Right renal pelvis (tissue), 4 donors: ENCODE measurements at places on chromosomes 7 and 10.

DNA sequence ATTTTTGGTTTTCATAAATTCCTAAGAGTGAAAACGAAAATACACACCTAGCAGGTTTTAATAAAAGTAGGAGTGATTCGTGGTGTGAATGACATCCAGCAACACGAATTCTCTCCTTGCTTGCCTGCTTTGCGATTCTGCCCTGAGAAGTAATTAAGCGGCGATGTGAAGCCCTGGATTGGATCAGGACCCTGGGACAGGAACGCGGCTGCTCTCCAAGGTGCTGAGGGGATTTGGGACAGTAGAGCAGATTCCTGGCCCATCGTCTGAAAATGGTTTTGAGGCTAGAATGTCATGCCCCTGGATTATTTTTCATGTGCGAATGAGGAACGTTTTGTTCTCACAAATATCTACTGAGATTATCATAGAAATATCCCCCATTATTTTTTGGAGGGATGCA, 7.8 kb downstream of the NPS start:
- peak; percentile 54 for DNase-seq

DNA sequence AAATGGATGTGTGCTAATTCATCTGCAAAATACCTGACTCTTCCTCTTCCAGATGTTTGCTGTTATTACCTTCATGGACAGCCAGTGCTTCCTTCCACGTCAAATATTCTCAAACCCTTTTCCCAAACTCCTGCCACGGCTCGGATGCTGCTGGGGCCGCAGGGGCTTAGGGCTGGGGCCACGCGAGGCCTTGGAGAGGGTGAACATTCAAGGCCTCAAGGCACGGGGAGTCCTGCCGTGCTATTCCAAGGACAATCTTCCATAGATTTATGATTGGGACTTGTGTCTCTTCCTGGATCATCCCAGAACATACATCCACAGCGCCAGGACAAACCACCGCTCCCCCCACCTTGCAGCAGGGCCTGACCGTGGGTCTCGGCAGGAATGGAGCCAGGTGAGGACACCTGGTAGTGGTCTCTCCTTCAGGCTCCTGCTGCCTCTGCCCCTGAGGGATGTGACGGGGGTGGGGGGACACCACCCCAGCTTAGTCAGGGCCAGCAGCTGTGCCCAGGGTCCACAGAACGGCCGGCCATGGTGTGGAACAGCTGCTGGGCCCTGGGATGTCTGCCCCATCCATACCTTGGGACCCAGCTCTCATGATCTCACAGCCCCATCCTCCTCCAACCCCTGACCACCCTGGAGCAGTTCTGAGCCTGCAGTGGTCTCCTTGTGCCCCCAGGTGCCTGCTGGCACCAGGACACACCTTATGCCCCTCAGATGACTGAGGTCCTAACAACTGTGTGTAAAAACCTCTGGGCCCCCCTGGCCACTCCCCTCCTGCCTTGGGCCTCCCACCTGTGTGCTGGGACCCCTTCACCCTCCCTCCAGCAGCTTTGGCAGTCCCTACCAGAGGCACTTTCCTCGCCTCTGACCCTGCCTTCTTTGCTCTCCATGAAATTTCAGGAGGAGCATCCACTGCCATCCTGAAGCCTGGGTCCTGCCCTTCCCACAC, 16.7 kb downstream of the VIPR2 start:
- DNase-seq: no peak

DNA sequence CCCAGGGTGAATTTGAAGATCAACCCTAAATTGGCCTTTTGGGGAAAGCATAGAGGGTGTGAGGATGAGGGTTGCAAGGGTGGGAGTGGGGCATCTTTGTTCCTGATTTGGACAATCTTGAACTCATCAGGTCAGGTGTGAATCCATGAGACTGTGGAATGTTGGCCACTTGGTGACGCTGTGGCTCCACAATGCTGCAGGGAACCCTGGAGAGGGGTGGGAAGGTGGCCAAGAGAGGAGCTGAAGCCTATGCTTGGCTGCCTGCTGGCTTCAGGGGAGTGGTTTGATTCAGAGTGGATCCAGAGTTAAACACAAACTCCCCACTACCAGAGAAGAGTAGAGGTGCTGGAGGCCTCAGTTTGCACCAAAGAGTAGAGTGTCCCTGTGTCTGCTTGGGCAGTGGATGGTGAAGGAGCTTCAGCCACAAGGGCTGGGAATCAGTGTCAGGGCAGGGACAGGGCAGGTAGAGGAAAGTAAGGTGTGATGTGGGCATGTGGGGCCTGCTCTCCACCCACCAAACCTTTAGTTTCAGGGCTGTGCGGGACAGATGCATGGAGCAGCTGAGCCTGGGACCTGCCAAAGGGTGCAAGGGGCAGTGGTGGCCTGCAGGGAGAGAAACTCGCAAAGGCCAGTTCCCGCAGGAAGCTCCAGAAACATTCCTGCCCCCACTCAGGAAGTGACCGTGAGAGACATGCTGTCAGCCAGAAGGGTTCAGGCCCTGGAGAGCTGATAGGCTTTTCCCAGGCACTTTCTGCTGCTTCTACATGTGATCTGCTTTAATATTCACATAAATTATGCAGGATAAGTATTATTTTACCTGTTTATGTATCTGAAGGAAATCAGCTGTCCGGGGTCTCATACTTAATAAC, 81.0 kb upstream of the PRSS58 start:
- no peak for DNase-seq

DNA sequence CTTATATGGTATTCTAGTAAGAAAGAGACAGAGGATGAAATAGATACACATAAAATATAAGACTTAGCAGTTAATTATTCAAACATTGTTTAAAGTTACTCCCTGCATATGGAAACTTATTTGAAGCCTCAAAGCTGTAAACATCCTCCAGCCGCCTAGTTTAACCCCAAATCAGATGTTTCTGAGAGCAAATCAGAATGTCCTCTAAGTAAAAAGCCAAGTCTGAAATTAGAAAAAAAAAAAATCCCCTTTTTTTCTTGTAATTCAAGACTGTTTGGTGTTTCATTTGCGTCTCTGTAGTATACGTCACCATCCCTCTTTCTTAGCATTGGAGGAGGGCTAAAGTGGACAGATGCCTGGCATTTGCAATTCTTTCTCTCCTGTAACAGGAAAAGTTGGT, 46.4 kb downstream of the TMEM26 start:
- DNase-seq: no peak

DNA sequence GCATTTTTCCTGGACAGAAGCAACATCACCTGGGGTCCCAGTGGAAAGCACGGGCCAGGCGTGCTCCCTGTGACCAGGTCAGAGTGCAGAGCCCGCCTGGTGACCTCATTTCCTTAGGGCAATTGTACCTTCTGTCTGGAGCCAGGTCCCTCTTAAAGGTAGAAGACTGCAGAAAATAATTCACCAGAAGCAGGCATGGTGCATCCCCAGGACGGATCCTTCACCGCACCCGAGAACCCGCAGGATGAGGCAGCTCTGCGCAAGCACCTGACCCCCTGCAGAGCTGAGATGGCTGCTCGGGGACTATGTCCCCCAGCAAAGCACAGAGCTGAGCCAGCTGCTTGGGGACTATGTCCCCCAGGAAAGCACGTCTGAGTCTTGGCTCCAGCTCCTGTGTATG, 557.6 kb downstream of the PTPRN2 start:
- no peak for DNase-seq

DNA sequence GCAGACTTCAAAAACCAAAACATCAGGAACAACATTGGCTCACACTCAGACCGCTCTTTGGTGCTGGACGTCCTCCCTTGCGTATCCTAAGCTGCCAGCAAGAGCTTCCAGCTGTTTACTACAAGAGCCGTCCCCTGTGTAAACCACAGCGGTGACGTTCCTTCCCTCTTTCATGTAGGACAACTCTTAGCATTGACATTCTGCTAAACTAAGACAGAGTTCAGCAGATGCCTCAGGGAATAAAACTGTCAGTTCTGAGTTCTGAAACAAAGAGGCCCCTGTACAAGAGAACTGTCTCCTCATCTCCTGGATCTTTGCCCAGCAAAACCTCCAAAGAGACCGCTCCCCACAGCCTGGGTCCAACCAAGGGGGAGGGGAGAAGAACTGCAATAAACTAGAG, 57.8 kb upstream of the OPALIN start:
- DNase-seq: no peak

DNA sequence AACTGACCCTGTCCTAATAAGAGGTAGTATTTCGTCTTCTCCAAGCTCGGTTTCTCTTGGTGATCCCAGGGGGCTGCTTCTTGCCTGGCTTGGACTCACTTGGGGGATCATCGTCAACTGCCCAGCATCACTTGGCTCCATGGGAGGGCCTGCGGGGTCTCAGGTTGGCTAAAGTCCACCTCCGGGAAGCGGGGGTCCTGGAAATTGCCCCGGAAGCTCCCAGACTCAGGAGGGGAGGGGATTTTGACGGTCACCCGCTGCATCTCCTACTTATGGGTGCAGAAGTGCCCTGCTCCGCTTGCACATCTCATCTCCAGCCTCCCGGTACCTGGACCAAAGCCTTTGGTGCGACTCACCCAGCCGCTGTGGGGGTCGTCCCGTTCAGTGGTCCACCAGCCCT, 18.7 kb downstream of the KCNK18 start:
- no peak for DNase-seq

- no peak for DNase-seq
Measured at GRCh38 chr7:156024201-156024600, 211.9 kb upstream of the SHH start.

DNA sequence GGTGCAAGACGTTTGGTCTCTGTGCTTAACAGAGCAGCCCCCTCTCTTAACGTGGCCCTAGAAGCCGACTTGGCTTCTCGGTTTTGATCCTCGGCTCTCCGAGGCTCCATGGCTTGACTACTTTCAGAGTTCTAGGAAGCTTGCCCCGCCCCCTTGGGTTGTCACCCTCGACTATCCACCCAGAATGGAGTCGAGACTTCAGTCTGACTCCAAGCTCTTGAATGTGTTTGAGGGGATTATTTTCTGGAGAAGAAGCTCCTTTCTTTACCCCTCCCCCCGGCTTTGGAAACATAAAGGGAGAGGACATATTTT, 448 bp downstream of the SEC24C start:
- no peak for DNase-seq

DNA sequence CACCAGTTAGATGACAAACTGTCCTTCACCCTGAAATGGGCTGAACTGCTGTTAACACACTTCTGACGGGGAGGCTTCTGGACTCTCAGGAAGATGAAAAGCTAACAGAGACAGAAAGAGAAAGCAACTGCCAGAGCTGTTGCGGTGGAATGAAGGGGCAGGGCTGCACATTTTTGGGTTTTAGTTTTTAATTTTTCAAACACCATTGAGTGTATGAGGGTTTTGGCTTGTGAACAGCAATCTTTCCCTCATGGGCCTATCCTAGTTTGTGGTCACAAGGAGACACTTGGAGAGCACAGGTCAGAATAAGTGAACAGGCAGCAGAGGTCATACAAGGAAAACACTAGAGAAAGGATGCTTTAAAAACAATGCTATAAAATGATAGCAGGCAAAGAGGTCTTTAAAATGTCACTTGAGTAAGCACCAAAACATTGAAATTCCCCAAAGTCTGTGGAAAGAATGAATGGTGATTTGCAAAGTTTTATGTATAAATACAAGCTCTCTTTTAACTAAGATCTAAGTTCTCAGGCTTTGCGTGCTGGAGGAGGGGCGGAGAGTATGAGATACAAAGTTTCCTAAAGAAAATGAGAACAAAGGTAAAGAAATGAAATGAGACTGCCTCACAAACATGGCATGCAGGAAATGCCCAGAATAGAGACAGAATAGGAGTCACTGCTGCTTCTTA, 101.4 kb upstream of the GLI3 start:
- no peak for DNase-seq
